MV-4-11 (cell line): ENCODE measurements at places on chromosomes 12 and 14.

GRCh38 chr14:24514209-24514608 lies 6.1 kb upstream of the CMA1 start:
- no peak for DNase-seq

DNA sequence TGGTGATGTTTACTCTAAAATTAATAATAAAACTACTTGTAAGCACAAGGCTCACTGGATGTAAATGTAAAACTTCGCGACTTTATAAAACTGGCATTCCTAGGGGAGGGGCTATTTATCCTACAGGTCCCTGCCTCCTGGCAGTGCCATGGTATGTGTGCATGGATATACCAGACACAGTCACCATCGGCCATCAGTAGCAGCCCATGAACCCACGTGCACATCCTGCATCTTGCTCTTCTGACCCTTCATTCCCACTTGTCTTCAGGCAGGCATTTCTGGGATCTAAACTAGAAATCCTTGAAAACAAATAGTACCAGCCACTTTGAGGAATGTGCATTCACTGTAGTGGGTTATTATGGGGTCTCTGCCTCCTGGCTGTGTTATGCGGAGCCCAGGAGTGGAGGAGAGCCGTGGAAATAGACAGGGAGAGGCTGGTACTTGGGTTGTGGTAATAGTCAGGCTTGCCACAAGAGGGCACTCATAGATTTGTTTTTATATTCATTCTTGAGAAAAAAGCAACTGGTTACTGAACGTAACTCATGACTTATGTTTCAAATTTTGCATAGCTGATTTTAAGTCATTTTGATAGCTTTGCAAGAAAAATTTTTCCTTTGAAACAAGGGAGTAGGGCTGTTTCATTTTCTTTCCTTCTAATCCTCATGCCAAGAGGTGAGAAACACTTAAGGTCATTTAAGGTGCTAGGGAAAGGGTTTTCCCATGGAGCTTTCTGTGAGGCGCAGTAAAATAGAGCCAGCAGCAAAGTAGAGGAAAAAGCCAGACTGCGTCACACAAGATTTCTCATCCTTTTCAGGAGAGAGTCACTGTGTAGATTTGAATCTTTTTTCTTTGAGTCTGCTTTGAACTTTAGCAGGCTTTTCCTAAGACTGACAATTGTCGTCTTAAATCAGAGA lies 17.4 kb upstream of the GALNT16 start:
- DNase-seq: peak; percentile 66

- no peak for DNase-seq
Observed at GRCh38 chr12:27517961-27518665, 5.9 kb upstream of the PPFIBP1 start.

DNA sequence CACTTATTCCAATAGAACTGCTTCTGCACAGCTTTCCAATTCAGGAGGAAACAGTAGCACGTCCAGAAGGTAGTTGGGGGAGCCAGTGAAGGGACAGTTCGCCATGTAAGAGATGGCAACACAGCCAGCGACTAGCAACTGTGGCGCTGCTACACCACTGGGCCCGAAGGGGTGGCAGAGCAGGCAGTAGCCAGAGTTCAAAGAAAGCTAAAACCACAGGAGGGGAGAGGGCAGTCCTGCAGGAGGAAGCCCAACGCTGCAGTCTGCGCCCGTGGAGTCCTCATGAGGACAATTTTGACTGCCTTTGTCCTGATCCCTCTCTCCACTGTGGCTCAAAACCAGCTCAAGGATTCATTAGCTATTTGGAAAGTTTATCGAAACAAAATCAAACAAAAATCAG lies 591.2 kb downstream of the VRK1 start:
- DNase-seq: no peak

DNA sequence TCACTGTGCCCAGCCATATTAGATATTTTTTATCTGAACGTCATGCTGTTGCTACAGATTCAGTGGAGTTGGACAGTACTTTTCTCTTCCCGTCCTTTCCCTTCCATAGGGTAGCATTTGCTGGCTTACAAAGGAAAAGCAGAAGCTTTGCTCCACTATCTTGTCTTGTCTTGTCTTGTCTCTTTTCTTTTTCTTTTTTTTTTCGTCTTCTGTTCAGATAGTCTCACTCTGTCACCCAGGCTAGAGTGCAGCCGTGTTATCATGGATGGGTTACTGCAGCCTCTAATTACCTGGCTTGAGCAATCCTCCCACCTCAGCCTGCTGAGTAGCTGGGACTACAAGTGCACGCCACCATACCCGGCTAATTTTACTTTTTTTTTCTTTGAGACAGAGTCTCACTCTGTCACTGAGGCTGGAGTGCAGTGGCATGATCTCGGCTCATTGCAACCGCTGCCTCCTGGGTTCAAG lies 21.1 kb downstream of the OR10G3 start:
- no peak for DNase-seq

DNA sequence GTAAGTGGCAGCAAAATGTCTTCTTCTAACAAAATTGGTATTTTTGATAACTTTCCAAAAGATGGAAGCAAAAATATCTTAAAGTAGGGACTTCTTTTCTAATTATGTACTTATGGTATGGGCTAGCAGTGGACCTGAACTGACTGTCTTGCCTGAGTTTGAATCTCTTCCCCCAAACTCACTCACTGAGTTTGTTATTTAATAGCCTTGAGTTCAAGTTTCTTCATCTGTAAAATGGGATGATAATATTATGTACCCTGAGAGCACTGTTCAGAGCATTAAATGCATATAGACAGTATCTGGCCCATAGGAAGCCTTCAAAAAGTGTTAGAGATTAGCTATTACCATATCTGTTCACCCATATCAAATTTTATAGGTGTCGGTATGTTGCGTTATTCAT lies 210.4 kb upstream of the NUDT4 start:
- DNase-seq: no peak

DNA sequence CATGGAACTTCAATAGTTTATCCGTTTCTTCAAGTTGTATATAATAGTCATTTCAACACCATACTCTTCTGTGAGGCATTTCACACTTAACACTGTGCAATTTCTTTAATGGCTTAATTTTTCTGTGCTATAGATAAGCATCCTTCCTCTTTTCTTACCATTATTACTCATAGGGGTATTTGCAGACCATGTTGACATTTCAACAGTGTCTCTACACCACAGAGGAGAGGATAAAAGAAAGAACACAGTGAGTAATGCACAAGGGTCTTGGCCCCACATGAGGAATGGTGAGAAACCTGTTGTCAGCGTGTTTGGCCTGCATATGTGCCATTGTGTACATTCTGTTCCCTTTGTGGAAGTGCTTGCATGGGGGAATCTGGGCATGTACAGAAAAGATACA lies 421.5 kb upstream of the MDGA2 start:
- peak; percentile 15 for DNase-seq
